ENCODE measurements at places on chromosomes 2 and 18.

GRCh38 chr2:234569776-234570430, 73.0 kb upstream of the ARL4C start:
- no peaks in the 10 kb centered on the region for H3K36me3 ChIP-seq

DNA sequence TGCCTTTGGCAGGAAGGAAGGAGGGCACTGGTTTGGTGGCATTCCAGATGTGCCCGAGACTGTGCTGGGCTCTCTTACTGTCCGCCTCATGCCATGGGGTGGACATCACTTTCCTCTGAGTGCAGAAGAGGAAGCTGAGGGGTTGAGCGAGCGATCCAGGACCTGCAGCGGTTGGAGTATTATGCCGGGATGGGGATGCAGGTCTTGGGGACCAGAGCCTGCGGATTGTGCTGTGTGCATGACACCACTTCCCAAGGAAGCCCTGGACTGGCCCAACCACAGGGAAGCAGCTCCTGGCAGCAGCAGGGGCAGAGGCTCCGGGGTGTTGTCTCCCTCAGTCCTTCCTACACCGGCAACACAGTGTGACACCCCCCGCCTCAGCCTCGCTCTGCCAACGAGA, 44.5 kb downstream of the ATP6V1C2 start:
- no peak overlapping the region for H3K27ac ChIP-seq
- H3K27me3 ChIP-seq = peaks cover under 1% of the 10 kb centered on the region
- no peak for DNase-seq
- H3K4me1 ChIP-seq = no peaks in the 10 kb centered on the region
- no peak overlapping the region for H3K4me3 ChIP-seq

DNA sequence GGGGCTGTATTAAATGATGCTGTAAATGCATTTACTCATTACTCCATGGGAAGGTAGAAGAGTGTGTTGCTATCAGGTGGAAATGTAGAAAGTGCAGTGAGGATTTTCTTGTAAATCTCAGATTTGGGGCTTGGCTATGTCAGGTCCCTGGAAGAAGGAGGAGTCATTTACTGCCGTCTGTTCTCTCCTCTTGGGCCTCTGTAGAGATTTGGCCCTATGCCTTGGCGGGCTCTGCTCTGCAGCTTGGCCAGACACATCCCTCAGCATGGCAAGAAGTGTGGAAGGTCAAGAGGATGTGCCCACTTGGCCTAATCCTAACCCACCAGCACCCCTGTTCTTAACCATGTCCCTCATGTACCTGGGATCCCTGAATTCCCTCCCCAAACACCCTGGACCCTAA, 6.7 kb downstream of the IL1R1 start:
- DNase-seq = no peak
- peaks cover 5% of the 10 kb centered on the region for H3K27me3 ChIP-seq
- H3K36me3 ChIP-seq = no peaks in the 10 kb centered on the region
- H3K27ac ChIP-seq = no peak overlapping the region

GRCh38 chr2:101528501-101528900, 53.6 kb upstream of the RFX8 start:
- H3K36me3 ChIP-seq = no peaks in the 10 kb centered on the region
- no peaks in the 10 kb centered on the region for H3K4me1 ChIP-seq
- no peak overlapping the region for H3K27ac ChIP-seq
- peaks cover 11% of the 10 kb centered on the region for H3K27me3 ChIP-seq

DNA sequence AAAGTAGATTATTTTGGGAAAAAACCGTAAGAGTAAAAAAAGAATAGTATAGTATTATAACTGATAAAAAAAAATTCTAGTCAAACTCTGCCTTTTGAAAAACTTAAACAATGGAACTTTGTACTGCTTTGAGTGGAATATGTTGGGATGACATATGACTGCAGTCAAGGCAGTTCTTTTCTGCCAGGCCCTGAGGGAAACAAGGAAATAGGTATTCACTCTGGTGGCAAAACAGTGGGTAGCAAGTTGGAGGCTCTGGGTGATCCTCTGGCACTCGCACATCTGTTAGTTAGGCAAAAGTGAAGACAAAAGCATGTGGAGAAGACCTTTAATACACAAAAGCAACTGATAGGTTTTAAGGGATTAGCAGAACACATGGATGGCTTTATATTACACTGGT, 102.2 kb downstream of the ARHGEF33 start:
- H3K4me3 ChIP-seq = no peak overlapping the region
- no peak for DNase-seq
- peaks cover 11% of the 10 kb centered on the region for H3K36me3 ChIP-seq
- no peaks in the 10 kb centered on the region for H3K4me1 ChIP-seq
- peak overlapping the region; percentile 54 for H3K27ac ChIP-seq
- H3K27me3 ChIP-seq = no peaks in the 10 kb centered on the region
